Camera-type eye (tissue), 1 donor: ENCODE measurements at places on chromosomes 2 and 18. TPM values are rescaled to one million over a fixed set of nuclear protein-coding genes. Genes with fewer than 3 reads are reported as not detected.

Gene KANSL3
- total RNA-seq, result 77.7 TPM

Gene OXER1
- total RNA-seq, result 4.3 TPM

Gene VIL1
- not detected for total RNA-seq

Gene ASXL3
- total RNA-seq, result 30.6 TPM

Gene KIF1A
- total RNA-seq, result 133 TPM

Gene TRIM54
- 4.7 TPM for total RNA-seq

Gene PRKAG3
- 1.5 TPM for total RNA-seq

Gene GCG
- 0.99 TPM for total RNA-seq
